Psoas muscle (tissue), 8 donors: ENCODE measurements at places on chromosomes 3 and 15. TPM values are rescaled to one million over a fixed set of nuclear protein-coding genes. Genes with fewer than 3 reads are reported as not detected.

- no peak for DNase-seq
Measured at GRCh38 chr3:39414421-39414907, 7.9 kb downstream of the RPSA start.

- DNase-seq: no peak
Measured at GRCh38 chr15:93070132-93070531, 18.9 kb downstream of the RGMA start.

DNA sequence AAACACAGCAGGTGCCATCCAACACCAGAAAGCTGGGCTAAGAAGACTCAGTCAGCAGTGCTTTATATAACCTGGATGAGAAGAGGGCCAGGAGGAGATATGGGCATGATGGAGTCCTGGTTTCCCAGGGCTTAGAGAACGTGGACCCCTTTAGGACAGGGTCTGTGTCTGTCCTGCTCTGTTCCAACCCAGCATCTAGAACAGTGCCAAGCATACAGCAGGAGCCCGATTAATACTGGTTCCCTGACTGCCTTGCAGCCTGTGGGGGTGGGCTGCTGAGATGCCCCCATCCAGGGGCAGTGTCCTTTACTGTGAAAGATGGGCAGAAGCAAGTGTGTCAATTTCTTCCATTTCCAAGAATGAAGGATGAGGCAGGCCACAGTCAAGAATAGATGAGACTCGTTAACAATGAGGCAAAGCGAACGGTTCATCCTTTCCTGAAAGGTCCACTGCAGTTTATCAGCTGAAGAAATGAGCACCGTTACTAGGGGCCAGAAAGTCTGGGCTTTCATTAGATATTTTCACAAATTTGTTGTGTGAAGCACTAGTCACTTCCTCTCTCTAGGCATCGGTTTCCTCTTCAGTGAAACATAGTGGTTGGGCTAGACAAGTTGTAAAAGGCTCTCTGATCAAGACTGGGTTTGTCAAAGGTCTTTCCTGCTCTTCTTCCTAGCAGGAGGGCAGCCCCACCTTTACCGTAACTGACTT, 72.0 kb upstream of the HERC1 start:
- no peak for DNase-seq

DNA sequence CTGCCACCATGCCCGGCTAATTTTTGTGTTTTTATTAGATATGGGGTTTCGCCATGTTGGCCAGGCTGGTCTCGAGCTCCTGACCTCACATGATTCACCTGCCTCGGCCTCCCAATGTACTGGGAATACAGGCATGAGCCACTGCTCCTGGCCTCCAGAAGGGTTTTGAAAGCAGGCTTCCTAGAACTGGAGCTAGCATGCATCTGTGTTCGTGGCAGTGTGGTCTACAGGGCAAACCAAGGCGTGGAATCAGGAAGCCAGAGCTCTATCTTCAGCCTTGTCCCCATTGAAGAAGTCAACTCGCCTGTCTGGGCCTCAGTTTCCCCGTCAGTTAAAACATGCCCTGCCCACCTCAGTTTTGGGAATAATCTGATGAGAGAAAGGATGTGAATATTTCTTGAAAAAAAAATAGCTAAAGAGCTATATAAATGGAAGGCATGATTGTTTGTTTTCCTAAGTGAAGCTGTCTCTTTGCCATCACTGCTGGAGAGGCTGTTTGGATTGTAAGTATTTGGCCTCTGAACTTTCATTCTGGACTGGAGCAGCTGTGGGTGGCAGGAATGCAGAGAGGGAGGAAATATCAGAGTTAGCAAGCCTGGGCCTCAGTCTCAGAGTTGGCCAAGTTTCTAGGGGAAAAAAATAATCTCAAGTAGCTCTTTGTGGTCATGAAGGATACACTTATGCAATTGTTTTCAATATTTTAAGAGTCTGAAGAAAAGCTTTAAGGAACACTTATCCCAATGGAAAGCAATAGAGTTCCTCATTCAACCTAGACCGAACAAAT, 36.5 kb upstream of the UACA start:
- no peak for DNase-seq

Gene ALDH1A3
- 51.6 TPM for total RNA-seq

Gene THPO
- 1.7 TPM for total RNA-seq

Gene GRAMD2A
- not detected for total RNA-seq

Gene SAMMSON
- not detected for total RNA-seq

GRCh38 chr3:30894521-30895251, at the start of gene GADL1:
TSS of gene GADL1 (minus strand) at chr3:30894661. CDS start at chr3:30894614, 47 bp downstream.
- peak; percentile 78 for DNase-seq

Gene GABRR3
- total RNA-seq: not detected

Gene NFKBIZ
- 11.0 TPM for total RNA-seq

- DNase-seq: no peak
Measured at GRCh38 chr3:44289882-44290462, 48.3 kb downstream of the TOPAZ1 start.

DNA sequence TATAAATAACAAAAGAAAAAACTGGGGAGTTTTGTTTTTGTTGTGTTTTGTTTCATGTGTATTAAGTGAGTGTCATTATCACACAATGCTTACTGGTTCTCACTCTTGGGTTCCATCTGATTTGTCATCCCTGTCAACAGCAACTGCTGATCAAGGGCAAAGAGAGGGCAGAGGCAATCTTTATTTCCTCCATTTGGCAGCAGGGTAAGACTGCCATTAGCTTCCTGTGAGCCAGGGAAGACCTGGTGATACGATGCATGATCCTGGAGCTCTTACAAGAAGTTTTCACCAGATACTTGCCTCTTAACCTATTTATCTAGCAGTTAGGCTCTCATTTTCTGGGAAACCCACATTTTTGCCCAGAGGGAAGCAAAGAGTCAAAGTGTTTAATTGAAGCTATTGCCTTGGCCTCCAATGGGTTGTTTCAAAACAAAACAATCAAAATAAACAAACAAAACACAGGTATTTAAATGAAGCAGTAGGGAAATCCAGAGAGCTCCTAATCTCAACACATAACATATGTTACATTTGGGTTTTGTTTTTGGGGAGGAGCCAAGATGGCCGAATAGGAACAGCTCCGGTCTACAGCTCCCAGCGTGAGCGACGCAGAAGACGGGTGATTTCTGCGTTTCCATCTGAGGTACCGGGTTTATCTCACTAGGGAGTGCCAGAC, 529.8 kb downstream of the MAGI1 start:
- no peak for DNase-seq

DNA sequence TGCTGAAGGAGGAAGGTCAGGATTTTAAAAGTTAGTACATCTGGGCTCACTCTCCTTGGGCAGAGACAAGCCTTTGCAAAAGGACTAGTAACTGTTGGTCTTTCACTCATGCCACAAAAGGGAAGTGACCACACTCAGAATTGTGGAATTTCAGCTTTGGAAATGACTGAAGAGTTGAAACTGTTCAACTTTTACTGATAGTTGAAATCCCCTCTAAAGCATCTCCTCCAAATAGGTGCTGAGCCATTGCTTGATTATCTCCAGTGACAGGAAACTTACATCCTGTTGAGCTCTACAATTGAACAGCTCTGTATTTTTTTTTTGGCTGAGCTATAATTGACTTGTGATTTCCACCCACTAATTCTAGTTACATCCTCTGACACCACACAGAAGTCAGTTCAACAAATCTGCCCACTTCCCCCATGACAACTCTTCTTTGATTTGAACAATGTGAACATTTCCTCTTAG, 254.8 kb upstream of the TPRG1 start:
- DNase-seq: no peak

Gene RPL39L
- 1.2 TPM for total RNA-seq

GRCh38 chr15:100008258-100008657, 275.0 kb upstream of the LYSMD4 start:
- no peak for DNase-seq

- no peak for DNase-seq
Measured at GRCh38 chr3:14121859-14122258, 2.8 kb downstream of the CHCHD4 start.

- peak; percentile 71 for DNase-seq
Measured at GRCh38 chr3:69784954-69785514, 45.8 kb downstream of the MITF start.

DNA sequence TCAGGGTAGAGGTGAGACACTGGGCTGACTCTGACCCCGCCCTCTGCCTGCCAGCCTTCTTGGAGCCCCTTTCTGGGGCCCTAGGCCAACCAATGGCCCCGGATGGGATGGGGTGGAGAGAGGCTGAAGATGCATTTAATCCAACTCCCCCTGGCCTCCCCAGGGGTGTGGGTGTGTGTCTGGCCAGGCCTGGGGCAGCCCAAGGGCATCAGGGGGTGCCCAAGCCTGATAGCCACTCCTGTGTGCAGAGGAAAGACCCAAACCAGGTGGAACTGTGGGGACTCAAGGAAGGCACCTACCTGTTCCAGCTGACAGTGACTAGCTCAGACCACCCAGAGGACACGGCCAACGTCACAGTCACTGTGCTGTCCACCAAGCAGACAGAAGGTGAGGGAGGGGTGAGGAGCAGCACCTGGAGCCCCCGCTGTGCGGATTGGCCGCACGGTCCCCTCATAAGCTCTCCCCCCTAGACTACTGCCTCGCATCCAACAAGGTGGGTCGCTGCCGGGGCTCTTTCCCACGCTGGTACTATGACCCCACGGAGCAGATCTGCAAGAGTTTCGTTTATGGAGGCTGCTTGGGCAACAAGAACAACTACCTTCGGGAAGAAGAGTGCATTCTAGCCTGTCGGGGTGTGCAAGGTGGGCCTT, 9.5 kb downstream of the SPINT1 start:
- no peak for DNase-seq

DNA sequence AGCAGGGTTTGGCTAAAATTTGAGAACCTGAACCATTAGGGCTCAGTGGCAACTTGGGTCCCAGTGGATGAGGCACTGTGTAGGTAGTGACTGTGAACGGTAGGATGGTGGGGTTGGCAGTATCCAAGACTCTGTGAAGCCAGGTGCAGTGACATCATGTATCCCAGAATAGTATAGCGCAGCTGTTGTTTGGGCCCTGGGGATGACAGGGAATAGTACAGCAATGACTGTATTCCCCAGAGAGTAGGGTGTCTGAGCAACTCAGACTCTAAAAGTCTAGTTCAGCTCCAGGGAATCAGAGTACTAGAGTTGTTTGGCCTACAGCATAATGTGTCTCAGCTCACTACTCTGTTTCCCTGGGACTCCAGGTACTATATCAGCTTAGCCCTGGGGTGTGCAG, 20.7 kb upstream of the PPP2R3A start:
- no peak for DNase-seq

DNA sequence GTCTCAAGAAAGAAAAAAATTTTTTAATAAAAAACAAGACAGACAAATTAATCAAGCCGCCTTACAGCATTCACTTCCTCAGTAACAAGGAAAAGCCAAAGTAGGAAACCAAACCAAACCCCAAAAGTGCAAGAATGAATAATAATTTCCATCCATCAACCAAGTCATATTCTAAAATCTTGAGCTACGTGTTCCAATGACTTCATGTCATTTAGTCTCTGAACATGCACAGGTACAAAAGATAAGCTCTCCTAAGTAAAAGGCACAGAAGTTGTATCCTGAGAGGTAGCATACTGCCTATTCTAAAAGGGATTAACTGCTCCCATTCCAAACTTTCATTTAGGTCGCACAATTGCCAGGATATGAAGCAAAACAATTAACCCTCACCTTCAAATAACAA, 29.7 kb downstream of the SLC4A7 start:
- DNase-seq: no peak

DNA sequence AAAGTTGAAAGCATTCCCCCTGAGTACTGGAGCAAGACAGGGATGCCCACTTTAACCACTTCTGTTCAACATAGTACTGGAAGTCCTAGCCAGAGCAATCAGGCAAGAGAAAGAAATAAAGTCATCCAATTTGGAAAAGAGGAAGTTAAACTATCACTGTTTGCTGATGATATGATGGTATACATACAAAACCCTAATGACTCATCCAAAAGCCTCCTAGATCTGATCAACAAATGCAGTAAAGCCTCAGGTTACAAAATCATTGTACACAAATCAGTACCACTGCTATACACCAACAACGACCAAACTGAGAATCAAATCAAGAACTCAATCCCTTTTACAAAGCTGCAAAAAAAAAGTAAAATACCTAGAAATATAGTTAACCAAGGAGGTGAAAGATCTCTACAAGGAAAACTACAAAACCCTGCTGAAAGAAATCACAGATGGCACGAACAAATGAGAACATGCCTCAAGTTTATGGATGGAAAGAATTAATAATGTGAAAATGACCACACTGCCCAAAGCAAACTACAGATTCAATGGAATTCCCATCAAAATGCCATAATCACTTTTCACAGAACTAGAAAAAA, 40.3 kb downstream of the RPL39L start:
- no peak for DNase-seq

GRCh38 chr3:196633555-196634151, 5.8 kb upstream of the NRROS start:
- no peak for DNase-seq

DNA sequence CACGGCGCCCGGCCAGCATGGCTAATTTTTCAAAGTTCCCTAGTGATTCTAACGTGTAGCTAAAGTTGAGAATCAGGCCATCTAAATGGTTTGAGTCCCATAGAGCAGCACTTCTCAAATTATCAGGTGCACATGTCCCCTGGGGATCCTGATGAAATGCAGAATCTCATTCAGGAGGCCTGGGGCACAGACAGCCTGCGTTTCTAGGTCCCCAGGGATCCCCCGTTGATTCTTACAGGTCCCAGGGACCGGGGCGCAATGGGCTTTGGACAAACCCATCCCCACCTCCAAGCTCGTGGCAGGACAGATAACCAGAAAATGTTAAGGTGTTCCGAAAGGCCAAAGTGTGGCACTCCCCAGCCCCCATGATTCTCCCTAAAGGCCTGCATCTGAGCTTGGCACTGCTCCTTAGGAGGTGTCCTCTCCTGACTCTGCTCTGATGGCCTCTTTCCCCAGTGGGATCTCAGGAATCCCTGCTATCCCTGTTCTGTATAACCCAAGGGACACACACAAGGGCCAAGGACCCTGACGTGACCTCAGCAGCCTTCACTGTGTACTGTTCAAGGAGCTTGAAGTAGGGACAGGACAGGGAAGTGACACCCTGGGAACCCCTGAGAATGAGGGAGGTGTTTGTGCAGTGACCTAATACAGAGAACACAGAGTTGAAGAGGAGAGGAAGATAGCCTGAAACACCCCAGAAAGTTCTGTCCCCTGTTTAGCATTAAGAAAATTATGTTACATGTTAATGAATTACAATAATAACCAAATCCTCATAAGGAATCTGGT, 8.0 kb downstream of the LRRK1 start:
- DNase-seq: no peak

DNA sequence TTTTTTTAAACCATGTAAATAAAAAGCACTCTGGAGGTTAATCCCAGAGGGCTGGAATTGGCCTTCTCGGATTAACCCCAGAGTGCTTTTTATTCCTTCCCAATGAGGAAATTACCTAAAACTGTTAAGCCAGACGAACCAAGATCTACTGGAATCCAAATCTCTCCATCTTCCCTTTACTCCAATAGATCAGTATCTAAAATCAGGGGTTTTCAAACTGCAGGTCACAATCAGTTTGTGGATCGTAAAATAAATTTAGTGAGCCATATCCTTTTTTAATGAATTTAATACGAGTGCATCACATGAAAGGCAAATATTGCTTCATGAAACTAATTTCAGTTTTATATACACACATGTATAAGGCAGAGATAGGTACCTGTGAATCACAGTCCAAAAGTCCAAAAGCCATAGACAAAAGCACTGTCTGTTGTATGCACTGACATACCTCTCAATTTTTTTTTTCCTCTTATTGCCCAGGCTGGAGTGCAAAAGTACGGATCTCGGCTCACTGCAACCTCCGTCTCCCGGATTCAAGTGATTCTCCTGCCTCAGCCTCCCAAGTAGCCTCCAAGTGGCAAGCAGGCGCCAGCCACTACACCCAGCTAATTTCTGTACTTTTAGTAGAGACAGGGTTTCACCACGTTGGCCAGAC, 61.3 kb downstream of the TBL1XR1 start:
- DNase-seq: no peak

Gene BLM
- total RNA-seq: 0.47 TPM
